ENCODE measurements at places on chromosomes 3 and 15.

- peaks cover 2% of the 10 kb centered on the region for H3K4me1 ChIP-seq
- H3K36me3 ChIP-seq: peaks cover 24% of the 10 kb centered on the region
- H3K27me3 ChIP-seq: no peaks in the 10 kb centered on the region
- H3K4me3 ChIP-seq: no peak overlapping the region
- H3K27ac ChIP-seq: no peak overlapping the region
These were observed 32.3 kb downstream of the FSTL1 start for GRCh38 chr3:120418446-120418845.

- DNase-seq: no peak
- H3K27me3 ChIP-seq: no peaks in the 10 kb centered on the region
- no peaks in the 10 kb centered on the region for H3K36me3 ChIP-seq
- H3K4me1 ChIP-seq: no peaks in the 10 kb centered on the region
- H3K27ac ChIP-seq: peak overlapping the region; percentile 40
- no peak overlapping the region for H3K4me3 ChIP-seq
These were observed 49.1 kb downstream of the TLNRD1 start for GRCh38 chr15:81049835-81050234.

DNA sequence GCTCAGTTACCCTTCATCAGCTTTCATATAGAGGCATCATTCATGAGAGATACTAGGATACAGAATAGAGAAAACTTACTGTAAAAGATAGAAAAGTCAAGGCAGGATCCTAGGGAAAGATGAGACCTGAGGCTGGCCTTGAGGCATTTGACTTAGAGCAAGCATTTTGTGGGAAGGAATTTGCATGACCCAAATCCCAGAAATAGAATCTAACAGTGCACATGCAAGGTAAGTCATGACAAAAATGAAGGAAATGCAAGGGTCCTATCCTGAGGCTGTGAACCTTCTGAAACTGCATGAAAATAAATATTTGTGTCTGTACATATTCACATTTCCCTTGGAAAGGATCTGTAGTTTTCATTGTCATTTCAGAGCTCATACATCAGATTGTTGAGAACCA, 122.3 kb downstream of the HCN4 start:
- no peaks in the 10 kb centered on the region for H3K27me3 ChIP-seq
- H3K27ac ChIP-seq: no peak overlapping the region
- H3K4me3 ChIP-seq: no peak overlapping the region
- H3K4me1 ChIP-seq: no peaks in the 10 kb centered on the region
- peaks cover 58% of the 10 kb centered on the region for H3K36me3 ChIP-seq

- H3K4me1 ChIP-seq: no peaks in the 10 kb centered on the region
- H3K4me3 ChIP-seq: no peak overlapping the region
- DNase-seq: no peak
- no peaks in the 10 kb centered on the region for H3K27me3 ChIP-seq
- no peaks in the 10 kb centered on the region for H3K36me3 ChIP-seq
- H3K27ac ChIP-seq: no peak overlapping the region
These were observed 60.0 kb upstream of the SEC13 start for GRCh38 chr3:10380906-10381305.

GRCh38 chr3:27044931-27045481, 324.2 kb downstream of the NEK10 start:
- H3K4me3 ChIP-seq: no peak overlapping the region
- H3K4me1 ChIP-seq: peaks cover 9% of the 10 kb centered on the region
- no peaks in the 10 kb centered on the region for H3K27me3 ChIP-seq
- H3K36me3 ChIP-seq: no peaks in the 10 kb centered on the region

DNA sequence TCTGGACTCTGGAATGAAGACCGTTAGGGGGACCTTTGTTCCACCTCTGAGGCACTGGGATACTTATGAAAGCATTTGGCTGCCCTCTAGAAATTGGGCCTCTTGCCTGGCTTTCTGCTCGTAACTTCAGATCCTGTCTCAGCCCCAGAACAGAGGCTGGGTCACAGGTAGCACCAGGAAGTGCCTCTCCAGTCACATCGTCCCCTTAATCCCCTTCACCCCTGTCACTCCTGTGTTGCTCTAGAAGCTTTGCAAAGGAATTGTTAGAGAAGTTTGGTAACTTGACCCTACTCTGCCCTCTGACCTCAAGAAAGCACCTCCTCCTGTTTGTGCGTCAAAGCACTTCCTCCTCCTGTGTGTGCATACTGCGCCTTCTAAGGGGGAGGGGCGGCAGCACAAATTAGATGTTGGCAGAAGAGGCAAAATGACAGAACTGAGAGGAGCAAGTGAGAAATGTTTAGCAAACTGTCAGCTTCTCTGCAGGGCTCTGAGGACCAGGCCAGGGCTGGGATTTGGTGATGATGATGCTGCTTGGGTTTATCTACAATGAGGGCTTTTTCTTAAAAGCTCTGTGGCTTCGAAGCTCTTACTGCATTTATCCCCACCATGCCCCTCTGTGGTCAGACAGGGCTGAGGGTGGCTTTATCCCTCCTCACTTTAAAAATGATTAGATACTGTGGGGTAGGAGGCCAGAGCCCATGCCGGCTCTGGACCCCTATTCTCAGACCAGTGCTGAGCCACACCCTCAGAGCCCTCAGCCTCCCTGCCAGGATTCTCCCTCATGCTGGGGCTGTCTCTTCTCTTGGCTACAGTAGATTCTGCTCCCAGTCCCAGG, 76.2 kb downstream of the LARS2 start:
- H3K4me1 ChIP-seq: peaks cover 5% of the 10 kb centered on the region
- H3K36me3 ChIP-seq: peaks cover 33% of the 10 kb centered on the region
- peak overlapping the region; percentile 51 for H3K27ac ChIP-seq
- H3K27me3 ChIP-seq: no peaks in the 10 kb centered on the region

GRCh38 chr3:146542179-146542578, 2.2 kb downstream of the PLSCR1 start:
- H3K4me3 ChIP-seq: peak overlapping the region; percentile 95
- H3K36me3 ChIP-seq: peaks cover 50% of the 10 kb centered on the region
- peaks cover 6% of the 10 kb centered on the region for H3K4me1 ChIP-seq
- H3K27ac ChIP-seq: no peak overlapping the region
- no peaks in the 10 kb centered on the region for H3K27me3 ChIP-seq

- no peaks in the 10 kb centered on the region for H3K27me3 ChIP-seq
- H3K4me3 ChIP-seq: no peak overlapping the region
- DNase-seq: no peak
- H3K36me3 ChIP-seq: no peaks in the 10 kb centered on the region
These were observed 236.9 kb downstream of the DTWD1 start for GRCh38 chr15:49857496-49858475.

- H3K27ac ChIP-seq: no peak overlapping the region
- no peak overlapping the region for H3K4me3 ChIP-seq
- no peaks in the 10 kb centered on the region for H3K4me1 ChIP-seq
- no peaks in the 10 kb centered on the region for H3K27me3 ChIP-seq
- no peaks in the 10 kb centered on the region for H3K36me3 ChIP-seq
These were observed 92.2 kb downstream of the NFKBIZ start for GRCh38 chr3:101941318-101942040.

GRCh38 chr15:76310475-76311099, 682 bp downstream of the ETFA start:
- H3K4me3 ChIP-seq: peak overlapping the region; percentile 93
- H3K27ac ChIP-seq: peak overlapping the region; percentile 49
- H3K4me1 ChIP-seq: no peaks in the 10 kb centered on the region
- peaks cover 4% of the 10 kb centered on the region for H3K36me3 ChIP-seq
- H3K27me3 ChIP-seq: no peaks in the 10 kb centered on the region
- DNase-seq: no peak

DNA sequence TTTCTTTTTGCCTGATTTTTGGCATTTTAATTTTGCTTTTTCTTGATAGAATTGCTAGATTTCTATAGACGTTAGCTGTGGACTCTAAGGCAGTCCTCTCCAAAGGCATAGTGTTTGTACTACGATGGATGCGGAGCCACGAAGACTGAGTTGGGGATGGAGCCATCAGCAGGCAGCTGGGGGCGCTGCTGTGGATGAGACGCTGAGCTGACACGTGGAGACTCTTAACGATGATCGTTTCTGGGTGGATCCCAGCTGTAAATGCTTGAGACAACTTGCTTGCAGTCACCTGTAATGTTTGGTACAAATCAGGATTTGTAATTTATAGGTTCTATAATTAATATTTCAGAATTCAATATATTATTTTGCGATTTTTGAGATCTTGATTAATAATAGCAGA, 13.3 kb upstream of the PPP1R2 start:
- H3K27me3 ChIP-seq: no peaks in the 10 kb centered on the region
- no peaks in the 10 kb centered on the region for H3K36me3 ChIP-seq
- H3K4me3 ChIP-seq: no peak overlapping the region

- H3K27me3 ChIP-seq: peaks cover 8% of the 10 kb centered on the region
- H3K4me3 ChIP-seq: peak overlapping the region; percentile 82
- peaks cover 8% of the 10 kb centered on the region for H3K4me1 ChIP-seq
- no peak overlapping the region for H3K27ac ChIP-seq
- DNase-seq: peak; percentile 97
These were observed 1.3 kb downstream of the KLF15 start for GRCh38 chr3:126355777-126356372.

DNA sequence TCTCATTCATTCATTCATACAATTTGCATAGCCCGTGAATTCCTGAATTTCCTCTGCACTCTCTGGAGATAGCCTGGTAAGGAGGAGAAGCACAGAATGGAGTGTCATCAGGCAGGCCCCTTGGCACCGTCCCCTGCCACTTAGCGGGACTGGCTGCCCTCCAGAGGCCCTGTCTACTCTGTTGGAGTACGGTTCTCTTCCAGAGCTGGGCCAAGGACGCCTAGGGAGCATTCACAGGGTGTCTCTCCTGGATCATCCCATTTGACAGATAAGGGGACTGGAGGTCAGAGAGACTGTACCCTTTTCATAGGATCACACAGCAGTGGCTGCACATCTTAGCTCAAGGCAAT, 48.0 kb downstream of the PTH1R start:
- no peaks in the 10 kb centered on the region for H3K27me3 ChIP-seq
- no peak overlapping the region for H3K4me3 ChIP-seq
- no peak overlapping the region for H3K27ac ChIP-seq

- H3K27me3 ChIP-seq: no peaks in the 10 kb centered on the region
- H3K27ac ChIP-seq: no peak overlapping the region
- DNase-seq: no peak
- no peak overlapping the region for H3K4me3 ChIP-seq
- no peaks in the 10 kb centered on the region for H3K36me3 ChIP-seq
These were observed 24.4 kb upstream of the RTP1 start for GRCh38 chr3:187172929-187173328.

GRCh38 chr15:98983334-98983733, 24.3 kb downstream of the PGPEP1L start:
- no peak for DNase-seq
- H3K27me3 ChIP-seq: no peaks in the 10 kb centered on the region
- H3K36me3 ChIP-seq: no peaks in the 10 kb centered on the region
- no peaks in the 10 kb centered on the region for H3K4me1 ChIP-seq
- H3K4me3 ChIP-seq: no peak overlapping the region
- H3K27ac ChIP-seq: no peak overlapping the region

- no peaks in the 10 kb centered on the region for H3K36me3 ChIP-seq
- peak; percentile 84 for DNase-seq
- H3K27me3 ChIP-seq: peaks cover 42% of the 10 kb centered on the region
- peak overlapping the region; percentile 75 for H3K27ac ChIP-seq
- H3K4me1 ChIP-seq: peaks cover 8% of the 10 kb centered on the region
These were observed 416 bp upstream of the CORO2B start for GRCh38 chr15:68578175-68578979.

DNA sequence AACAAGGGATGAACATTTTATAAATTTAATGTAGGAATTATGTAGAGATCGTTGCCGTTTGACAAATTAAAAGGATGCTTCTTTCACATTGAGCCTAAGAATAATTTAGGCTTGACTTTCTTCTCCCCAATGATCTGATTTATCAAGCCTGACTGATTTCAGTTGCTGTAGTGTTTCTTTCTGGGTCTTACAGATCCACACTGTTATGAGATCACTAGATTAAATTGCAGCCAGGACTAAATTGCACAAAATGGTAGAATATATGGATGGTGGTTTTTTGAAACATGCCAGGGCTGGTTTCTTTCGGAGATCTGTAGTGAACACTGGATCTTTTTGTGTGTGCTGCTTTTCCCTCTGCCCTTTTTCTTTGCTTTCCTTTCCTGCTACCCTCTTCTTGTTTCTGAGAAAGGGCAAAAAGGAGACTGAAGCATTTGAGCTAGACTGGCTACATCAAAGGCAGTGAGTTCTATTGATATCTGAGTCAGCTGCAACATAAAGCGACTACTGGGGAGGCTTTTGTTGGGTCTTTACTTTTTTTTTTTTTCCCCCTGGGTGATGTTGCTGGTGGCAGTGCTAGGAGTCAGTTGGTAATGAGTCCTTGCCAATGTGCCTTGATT, 83.0 kb downstream of the AKAP13 start:
- H3K27me3 ChIP-seq: no peaks in the 10 kb centered on the region
- H3K36me3 ChIP-seq: peaks cover 12% of the 10 kb centered on the region
- DNase-seq: no peak
- peak overlapping the region; percentile 96 for H3K27ac ChIP-seq
- no peak overlapping the region for H3K4me3 ChIP-seq

DNA sequence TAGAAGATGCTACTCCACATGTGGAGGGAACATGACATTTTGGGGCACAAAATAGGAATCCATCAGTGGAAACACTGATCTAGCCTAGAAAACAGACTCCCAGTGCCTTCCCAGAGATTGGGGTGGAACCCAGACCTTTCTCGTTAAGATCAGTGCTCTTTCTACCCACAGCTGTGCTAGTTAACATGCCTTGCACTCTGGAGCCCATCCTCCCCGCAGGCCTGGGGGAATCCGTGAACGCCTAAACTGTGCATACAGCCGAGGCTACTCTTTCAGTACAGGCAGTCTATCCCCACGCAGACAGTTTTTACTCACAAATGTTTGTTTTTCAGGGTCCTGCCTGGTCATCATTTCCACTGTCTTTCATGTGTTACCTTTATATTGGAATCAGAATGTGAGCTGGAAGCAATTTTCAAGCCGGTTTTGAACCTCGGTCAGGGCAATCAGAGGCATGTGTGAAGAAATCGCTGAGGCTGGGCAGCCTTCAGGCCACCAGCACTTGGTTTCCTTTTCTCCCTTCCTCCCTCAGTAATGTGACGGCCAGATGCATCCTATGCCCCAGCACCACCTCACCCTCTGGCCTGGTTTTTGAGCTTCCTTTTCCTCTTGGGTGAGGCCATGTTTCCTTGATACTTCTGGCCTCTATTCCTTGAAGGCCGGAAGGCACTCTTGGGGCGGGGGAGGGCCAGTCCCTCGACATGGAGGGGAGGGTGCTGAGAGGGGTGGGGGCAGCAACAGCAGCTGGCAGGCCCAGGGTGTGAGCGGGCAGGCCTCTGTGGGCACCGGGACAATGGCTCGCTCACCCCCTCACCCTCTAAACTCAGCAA, 123.6 kb upstream of the GALNT15 start:
- H3K27me3 ChIP-seq: no peaks in the 10 kb centered on the region
- no peaks in the 10 kb centered on the region for H3K4me1 ChIP-seq
- no peak overlapping the region for H3K27ac ChIP-seq
- DNase-seq: no peak
- no peak overlapping the region for H3K4me3 ChIP-seq

DNA sequence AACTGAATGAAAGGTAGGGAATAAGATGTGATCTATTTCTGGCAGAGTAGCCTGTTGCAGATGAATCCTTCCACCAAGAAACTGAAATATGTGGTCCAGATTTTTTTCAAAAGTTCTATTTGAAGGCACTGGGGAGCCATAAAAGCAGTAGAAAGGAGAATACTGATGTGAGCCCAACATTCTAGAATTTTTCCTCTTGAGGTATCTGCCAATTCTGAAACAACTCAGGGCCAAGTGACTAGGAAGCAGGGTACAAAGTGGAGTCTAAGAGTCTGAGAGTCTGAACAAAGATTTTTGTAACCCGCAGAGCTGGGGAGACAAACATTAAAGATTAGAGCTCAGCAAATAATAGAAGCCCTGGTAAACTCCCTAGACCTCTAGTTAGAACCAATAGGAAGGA, 58.3 kb upstream of the SLCO3A1 start:
- H3K4me1 ChIP-seq: no peaks in the 10 kb centered on the region
- H3K36me3 ChIP-seq: no peaks in the 10 kb centered on the region
- H3K27me3 ChIP-seq: no peaks in the 10 kb centered on the region
- no peak overlapping the region for H3K4me3 ChIP-seq
- no peak overlapping the region for H3K27ac ChIP-seq
- no peak for DNase-seq

All from endodermal cell (in vitro differentiated cells).